ENCODE measurements at places on chromosomes 16 and 17.

GRCh38 chr16:89848974-89849373 lies 20.7 kb downstream of the SPIRE2 start:
- no peak for DNase-seq

GRCh38 chr17:40809721-40810421 lies 10.1 kb upstream of the KRT28 start:
- no peak for DNase-seq

- DNase-seq: no peak
These were observed 276.6 kb downstream of the CPPED1 start for GRCh38 chr16:12527071-12527470.

DNA sequence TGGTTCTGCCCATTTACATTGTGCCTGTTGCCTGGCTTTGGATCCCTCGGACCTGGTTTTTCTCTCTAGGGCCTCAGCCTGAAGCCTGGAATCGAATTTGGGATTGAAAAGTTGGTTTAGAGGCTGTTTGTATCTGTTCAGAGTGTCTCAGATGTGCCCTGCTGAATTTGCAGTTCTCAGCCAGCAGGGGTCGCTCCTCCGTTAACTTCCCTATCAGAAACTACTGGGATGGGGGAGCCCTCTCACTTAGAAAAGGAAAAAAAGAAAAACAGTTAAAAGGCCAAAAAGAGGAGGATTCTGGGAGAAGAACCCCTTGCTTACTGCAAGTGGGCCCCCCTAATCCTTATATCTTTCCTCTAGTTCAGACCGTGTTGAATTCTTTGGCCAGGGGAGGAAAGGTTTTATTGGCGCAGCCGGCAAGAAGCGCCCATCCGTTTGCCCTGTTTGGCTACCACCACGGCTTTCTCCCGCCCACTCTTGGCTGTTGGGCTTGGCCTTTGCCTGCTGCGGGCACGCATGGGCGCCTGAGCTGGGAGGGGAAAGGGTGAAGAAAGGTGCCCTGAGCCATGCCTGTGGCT lies 8.7 kb downstream of the FZD2 start:
- DNase-seq: no peak

DNA sequence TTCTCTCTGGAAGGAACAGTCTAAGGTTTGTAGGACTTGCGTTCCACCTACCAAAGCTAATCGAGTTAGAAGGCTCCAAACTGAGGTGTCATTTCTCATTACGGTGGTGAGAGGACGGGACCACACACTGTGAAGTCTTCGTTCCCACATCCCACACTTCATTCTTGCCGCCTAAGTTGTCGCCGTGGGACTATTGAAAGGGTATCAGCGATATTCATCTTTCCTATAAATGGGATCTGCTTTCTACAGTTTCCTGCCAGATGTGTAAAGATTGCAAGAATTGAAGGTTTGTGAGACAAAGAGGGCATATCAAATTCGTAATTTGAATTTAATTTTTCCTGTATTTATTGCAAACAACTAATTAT lies 608 bp upstream of the TRIM37 start:
- DNase-seq: no peak

DNA sequence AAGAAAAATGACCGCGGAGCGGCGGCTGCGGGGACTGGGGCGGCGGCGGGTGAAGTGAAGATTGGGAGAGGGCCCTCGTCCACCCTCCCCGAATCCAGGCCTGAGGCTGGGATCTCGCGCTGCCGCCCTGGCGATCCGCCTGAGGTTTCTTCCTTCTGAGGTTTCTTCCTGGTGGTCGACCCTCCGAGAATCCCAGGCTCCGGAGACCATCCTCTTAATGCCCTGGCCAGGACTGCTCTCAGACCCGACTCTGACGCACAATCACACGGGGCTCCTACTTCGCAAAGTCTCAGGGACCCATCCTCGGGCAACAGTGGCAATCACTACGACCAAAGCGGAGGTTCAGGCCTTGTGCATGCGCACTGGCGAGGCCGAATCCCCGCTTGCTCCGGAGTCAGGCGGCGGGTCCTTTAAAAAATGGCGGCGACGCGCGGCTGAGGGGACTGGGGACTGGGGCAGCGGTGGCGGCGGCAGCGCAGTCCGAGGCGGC lies 18.0 kb upstream of the KCNJ18 start:
- DNase-seq: no peak

GRCh38 chr17:82443465-82444283 lies 6.9 kb downstream of the CYBC1 start:
- DNase-seq: no peak

- DNase-seq: no peak
These were observed 23.1 kb downstream of the LITAFD start for GRCh38 chr16:8905168-8905762.

DNA sequence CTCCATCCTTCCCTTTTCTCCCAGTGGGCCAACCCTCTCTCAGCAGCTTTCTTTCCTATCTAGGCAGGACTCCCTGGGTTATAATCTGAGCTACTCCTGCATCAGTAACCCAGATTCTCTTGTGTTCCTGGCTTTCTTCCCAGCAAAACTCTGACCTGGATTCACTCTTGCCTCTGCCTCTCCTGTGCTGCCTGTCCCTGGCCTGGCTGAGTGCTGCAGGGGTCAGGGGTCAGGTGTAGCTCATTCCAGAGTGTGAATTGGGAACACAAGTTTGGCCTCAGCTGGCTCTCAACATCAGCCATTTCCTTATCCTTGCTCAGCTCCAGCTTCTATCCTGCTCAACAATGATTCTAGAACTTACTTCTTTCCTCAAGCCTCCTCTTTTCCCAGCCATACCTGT lies 2.5 kb upstream of the ST6GALNAC2 start:
- DNase-seq: no peak

GRCh38 chr16:74726716-74727115 lies 26.1 kb upstream of the MLKL start:
- peak; percentile 31 for DNase-seq

- DNase-seq: no peak
These were observed 509 bp upstream of the ATAD5 start for GRCh38 chr17:30831257-30831656.

- DNase-seq: no peak
These were observed 79.8 kb downstream of the HELZ start for GRCh38 chr17:67165201-67165600.

GRCh38 chr16:80369138-80369958 lies 171.4 kb upstream of the DYNLRB2 start:
- DNase-seq: no peak
